Foreskin melanocyte (primary cell): ENCODE measurements at places on chromosomes 6 and 20.

DNA sequence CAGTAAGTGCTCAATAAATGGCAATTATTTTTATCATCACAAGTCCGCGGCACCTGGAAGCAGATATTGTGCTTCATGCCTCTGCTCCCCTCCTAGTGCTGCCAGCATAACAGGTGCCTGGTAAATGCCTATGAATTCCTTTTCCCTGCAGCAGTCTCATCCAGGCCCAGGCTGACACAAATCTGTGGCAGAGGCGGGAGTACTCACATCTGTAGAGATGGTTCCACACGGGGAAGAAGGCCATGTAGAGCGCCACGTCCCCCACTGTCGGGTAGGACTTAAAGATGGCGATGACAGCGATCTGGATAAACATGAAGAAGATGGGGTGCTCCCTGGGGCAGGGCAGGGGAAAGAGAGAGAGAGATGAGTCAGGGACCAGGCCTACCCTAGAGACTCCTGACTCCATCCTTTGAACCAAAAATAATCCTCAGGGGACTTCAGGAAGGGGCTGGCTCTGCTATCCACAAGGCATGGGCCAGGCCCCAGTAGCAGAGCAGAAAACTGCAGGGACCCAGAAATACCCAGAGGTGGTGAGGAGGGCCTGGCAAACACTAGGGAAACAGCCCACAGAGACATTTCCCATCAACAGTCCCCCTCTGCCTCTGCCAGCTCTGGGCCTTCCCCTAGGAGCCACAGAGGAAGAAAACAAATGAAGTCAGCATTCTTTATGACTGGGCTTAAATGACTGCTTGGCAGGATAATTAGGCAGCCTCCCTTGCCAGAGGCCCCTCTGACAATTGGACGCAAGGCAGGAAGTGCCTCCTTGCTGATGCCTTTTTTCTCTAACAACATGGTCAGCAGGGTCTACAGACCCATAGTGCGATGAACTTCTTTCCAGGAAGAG lies 23.0 kb downstream of the MAP1LC3A start:
- peak; percentile 45 for DNase-seq

DNA sequence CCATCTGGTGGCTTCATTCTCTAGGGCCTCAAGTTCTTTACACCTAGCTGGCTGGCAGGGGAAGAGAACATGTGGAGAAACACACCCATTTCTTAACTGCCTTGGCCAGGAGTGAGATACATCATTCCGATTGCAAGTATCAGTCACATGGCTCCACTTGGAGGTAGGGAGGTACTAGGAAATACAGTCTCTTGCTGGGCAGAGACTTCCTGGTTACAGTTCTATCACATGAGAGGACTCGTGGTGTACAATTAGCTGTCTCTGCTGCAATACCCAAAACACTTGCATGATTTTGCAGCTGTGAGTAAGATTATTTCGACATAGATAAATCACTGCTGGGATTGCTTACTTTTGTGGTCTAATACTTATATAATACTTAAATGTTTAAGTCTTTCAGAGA lies 51.1 kb downstream of the GTF2H5 start:
- peak; percentile 75 for DNase-seq

- DNase-seq, result no peak
Measured at GRCh38 chr20:37727957-37728634, 34.3 kb downstream of the CTNNBL1 start.

- DNase-seq, result no peak
Measured at GRCh38 chr6:3643921-3644738, 107.4 kb downstream of the PXDC1 start.

GRCh38 chr20:35561268-35561667 lies 19.4 kb downstream of the ERGIC3 start:
- peak; percentile 19 for DNase-seq

DNA sequence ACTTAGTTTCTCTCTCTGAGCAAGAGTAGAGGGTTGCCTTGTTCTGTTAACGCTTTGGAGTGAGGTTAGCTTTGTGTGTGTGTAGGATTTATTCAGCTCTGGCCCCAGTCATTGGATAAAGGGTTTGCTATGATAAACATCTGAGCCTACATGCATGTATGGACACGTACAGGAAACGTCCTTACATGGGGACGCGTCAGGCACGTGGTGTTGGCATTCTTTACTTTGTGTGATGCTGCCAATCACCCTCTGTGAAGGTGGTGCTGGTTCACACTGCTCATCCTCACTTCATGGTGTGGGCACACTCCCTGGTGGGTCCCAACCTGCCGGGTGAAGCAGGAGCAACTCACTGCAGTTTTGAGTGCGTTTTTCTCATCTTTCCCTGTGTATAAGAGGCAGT lies 53.4 kb upstream of the CD93 start:
- no peak for DNase-seq

GRCh38 chr6:87702589-87702945 lies 534 bp upstream of the AKIRIN2 start:
- no peak for DNase-seq

- DNase-seq, result no peak
Measured at GRCh38 chr6:95935736-95936135, 80.0 kb upstream of the FUT9 start.

GRCh38 chr6:158624684-158625682 lies 19.6 kb downstream of the DYNLT1 start:
- no peak for DNase-seq

- no peak for DNase-seq
Measured at GRCh38 chr20:49292010-49292409, 14.2 kb upstream of the ZNFX1 start.

- no peak for DNase-seq
Measured at GRCh38 chr20:23449421-23449820, 3.3 kb downstream of the CST11 start.

DNA sequence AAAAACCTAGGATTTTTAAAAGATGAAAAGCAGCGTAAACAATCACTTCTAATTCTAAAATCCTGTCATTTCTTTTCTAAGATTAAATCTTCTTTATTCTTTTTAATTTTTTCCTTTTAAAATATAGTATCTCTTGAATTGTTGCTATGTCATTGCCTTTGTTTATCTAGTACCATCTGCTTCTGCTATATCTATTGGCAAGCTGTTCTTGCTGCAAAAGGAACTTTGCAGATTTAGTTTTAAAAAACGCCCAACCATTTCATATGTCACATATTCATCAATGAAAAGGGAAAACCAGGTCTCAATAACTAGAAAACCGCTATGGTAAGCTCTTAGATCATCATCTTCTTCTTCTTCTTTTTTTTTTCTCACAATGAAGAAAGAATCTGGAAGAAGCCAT lies 11.5 kb upstream of the EEF1A1 start:
- no peak for DNase-seq

DNA sequence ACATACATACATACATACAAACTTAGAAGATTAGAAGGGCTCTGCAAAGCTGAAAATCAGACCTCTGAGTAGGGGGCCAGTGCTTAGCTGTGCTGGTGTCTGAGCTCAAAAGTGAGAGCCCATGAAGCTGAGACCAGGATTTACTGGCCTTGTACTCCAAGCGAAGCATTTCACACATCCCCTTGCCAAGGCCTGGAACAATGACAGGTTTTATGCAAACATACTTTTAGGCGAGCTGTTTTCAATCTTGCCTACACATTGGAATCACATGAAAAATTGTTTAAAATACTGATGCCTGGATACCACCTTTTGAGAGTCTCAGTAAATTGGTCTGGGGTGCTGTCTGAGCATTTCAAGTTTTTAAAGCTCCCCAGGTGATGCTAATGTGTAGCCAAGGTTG lies 80.9 kb upstream of the SRSF6 start:
- no peak for DNase-seq

GRCh38 chr20:56624786-56625681 lies 4.1 kb upstream of the TFAP2C start:
- DNase-seq, result no peak

GRCh38 chr6:168908887-168909286 lies 344.8 kb downstream of the THBS2 start:
- peak; percentile 10 for DNase-seq

GRCh38 chr6:64815718-64816117 lies 891.3 kb downstream of the EYS start:
- DNase-seq, result peak; percentile 20

DNA sequence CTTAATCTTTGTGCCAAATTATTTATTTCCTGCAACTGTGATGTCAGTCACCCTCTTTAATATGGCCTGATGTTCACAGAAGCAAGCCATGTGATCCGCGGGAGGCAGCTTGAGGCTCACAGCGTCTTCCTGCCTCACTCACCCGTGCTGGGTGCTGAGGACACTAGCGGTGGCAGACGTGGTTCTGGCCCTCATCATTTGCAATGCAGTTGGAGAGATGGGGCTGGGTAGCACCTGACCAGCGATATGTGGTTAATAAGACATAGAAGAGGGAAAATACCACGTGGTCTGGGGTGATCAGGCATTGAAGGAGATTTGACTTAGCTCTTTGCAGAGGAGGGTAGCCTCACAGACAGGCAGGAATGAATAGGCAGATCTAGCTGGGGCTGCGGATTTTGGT lies 264.7 kb downstream of the TMEM242 start:
- DNase-seq, result no peak

GRCh38 chr20:1949347-1950100 lies 44.3 kb downstream of the PDYN start:
- peak; percentile 40 for DNase-seq

GRCh38 chr6:145863988-145864616 lies 49.5 kb upstream of the FBXO30 start:
- no peak for DNase-seq

GRCh38 chr20:25177890-25178321 lies 17.6 kb upstream of the ENTPD6 start:
- no peak for DNase-seq

- no peak for DNase-seq
Measured at GRCh38 chr20:24730750-24731149, 218.3 kb upstream of the CST7 start.

GRCh38 chr20:5140195-5140594 lies 13.4 kb downstream of the CDS2 start:
- DNase-seq, result peak; percentile 55
